ENCODE measurements at places on chromosomes 7 and 10.

- no peak for DNase-seq
Observed at GRCh38 chr10:24618401-24618800, 105.3 kb downstream of the ARHGAP21 start.

- no peak for DNase-seq
Observed at GRCh38 chr7:20681258-20681882, 65.9 kb downstream of the ABCB5 start.

DNA sequence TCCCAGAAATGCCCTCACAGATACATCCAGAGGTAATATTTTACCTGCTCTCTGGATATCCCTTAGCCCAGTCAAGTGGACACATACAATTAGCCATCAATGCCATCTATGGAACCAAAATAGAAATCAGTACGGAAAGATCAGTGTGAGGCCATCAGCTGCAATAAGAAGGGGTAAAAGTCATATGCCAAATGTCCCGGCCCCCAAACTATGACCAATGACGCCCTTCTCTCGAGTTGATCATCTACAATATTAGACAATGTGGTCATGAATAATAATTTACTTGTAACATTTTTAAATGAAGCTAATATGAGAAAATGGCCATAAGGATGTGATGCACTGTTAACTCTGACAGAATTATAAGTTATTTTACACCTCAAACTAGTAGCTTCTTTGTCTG is 588.9 kb downstream of the POM121L12 start:
- no peak for DNase-seq

- peak; percentile 2 for DNase-seq
Observed at GRCh38 chr7:93374345-93374940, 142.3 kb downstream of the VPS50 start.

DNA sequence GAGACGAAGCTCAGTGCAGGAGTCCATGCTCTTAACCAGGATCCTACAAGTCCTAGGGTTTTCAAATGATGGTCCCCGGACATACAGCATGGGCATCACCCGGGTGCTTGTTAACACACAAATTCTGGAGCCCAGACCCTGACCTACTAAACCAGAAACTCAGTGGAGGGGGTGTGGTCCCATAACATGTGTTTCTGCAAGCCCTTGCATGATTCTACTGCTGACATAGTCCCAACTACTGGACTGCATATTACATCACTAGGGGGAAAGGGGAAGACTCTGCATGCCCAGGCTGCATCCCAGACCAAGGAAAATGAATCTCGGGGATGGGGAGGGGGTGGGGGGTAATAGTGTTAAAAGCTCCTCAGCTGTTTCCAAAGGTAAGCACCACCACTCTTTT is 40.3 kb downstream of the GRB10 start:
- DNase-seq, result peak; percentile 5

DNA sequence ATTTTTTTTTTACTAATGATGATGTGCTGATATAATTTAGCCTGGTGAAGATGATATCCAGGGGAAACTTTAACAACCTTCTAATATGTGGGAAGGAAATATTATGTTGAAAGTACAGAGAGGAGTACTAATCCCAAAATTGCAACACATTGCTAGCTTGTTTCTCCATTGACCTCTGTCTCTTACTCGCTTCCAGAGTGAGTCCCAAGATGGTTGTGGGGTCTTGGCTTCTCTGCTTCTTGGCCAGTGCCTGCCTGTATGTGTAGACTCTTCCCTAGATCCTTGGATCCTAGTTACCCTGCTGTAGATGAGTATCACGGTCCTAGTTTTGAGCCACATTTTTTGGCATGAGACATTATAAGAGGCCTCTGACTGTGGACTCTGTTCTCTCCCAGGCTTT is 17.5 kb downstream of the BMPER start:
- no peak for DNase-seq

Measured in suppressor macrophage (primary cell).